GM10248 (cell line): ENCODE measurements at places on chromosomes 1 and 21.

- DNase-seq = no peak
Measured at GRCh38 chr1:45134461-45134873, 71.9 kb downstream of the ZSWIM5 start.

- DNase-seq = no peak
Measured at GRCh38 chr1:42817976-42818375, 779 bp upstream of the SVBP start.

- DNase-seq = no peak
Measured at GRCh38 chr1:80582980-80583379, 1217.8 kb upstream of the ADGRL2 start.

DNA sequence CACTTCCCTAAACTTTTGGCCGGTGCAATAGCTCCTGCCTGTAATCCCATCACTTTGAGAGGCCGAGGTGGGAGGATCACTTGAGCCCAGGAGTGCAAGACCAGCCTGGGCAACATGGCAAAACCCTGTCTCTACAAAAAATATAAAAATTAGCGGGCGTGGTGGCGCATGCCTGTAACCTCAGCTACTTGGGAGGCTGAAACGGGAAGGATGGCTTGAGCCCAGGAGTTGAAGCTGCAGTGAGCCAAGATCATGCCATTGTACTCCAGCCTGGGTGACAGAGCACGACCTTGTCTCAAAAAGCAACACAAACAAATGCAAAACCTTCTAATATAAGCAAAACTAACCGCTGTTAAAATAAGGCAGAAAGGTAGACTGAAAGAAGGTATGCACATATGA is 25.9 kb downstream of the TMEM51 start:
- DNase-seq = no peak
